ENCODE measurements at places on chromosomes 16 and 17. TPM values are rescaled to one million over a fixed set of nuclear protein-coding genes. Genes with fewer than 3 reads are reported as not detected.

DNA sequence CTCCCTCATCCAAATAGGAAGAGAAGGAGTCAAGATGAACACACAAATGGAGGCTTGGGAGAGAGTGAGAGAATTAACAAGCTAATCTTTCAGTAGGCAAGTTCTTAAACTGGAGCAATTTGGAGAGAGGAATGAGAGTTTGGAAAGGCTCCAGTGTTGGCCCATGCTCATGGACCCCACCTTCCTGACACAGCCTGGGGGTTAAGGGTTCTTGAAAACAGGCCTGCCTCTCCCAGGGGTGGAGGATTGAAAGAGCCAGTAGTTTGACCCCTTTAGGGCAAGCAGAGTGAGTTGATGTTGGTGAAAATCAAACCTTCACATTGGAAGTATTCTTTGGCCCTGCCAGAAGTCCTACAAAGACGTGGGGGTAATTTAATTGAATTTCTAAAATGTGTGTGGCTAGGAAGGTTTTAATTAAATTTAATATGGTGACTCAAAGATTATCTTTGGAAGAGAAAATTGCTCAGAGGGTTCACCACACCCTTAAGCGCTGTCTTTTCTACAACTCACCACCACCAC, 5.8 kb downstream of the HOXB3 start:
- no peak for DNase-seq

GRCh38 chr17:68334393-68334792, 43.1 kb downstream of the ARSG start:
- no peak for DNase-seq

- no peak for DNase-seq
Measured at GRCh38 chr16:56019274-56019673, 144.1 kb upstream of the CES5A start.

- DNase-seq: peak; percentile 85
Measured at GRCh38 chr17:45640141-45640850, 143.8 kb upstream of the CRHR1 start.

- peak; percentile 92 for DNase-seq
Measured at GRCh38 chr17:58059141-58059540, 24.1 kb upstream of the DYNLL2 start.

DNA sequence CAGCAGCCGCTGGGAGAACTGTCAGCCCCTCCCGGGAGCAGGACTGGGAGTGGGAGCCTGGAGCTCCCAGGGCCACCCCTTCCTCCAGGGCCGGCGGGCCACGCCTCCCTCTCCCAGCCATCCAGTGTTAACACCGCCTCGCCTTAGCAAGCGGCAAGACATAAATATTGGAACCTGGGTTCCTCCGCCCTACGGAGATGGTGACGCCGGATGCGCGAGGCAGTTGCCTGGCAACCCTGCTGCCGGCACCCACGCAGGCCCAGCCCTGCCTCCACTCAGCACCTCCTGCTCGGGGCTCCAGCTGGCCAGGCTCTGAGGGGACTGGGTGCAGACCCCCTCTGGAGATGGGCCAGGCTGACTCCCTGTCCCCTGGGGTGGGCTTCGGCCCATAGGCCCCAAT, 27.4 kb upstream of the CACNA1H start:
- peak; percentile 73 for DNase-seq

DNA sequence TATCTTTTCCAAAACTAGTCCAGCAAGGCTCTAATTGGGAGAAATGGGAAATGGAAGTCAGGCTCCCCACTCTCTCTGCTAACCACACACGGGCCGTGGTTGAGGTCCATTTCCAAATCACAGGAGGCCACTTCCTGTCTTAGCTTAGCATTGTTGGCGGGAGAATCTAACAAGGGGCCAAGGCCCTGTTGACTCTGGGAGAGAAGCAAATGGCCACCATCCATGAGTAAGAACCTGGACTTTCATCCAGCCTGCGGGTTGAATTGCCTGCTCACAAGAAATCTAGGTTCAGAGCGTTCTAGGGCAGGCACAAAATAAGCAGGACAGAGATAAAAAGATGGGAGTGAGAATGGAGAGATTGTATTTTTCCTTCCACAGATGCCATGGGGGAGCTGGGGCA, 5.7 kb downstream of the FAM20A start:
- DNase-seq: no peak

DNA sequence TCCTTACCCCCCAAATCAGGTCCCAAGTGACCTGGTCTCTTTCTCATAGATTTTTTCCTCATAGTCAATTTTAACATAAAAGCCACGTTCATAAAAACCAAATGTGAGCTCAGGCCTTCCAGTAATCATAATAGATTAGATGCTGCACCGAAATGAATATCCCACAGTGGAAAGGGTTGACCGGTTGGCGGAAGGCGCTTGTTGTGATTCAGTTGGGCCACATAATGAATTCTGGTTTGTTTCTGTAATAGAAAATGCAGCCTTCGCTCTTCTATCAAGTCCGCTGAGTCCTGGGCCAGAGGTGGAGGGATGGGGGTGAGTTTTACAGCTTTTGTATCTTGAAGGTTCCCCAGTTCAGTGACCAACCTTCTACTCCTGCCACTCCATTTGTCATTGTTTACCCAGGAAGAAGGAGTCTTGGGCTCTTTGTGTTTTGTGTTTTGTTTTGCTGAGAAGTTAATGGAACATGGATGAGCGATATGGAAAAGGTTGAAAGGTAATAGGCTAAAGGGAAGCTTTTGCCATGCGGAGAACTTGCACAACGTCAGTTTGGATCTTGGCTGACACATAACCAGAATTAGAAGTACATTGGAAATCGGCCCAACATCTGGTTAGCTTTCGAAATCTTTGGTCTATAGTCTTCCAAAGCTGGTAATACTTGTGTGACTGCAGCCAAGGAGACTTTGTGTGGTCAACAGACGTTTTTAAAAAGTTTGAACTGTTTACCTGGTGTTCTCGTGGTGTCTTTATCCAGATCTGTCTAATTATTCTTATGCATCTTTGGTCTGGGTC, 89.5 kb downstream of the CLEC16A start:
- peak; percentile 84 for DNase-seq

DNA sequence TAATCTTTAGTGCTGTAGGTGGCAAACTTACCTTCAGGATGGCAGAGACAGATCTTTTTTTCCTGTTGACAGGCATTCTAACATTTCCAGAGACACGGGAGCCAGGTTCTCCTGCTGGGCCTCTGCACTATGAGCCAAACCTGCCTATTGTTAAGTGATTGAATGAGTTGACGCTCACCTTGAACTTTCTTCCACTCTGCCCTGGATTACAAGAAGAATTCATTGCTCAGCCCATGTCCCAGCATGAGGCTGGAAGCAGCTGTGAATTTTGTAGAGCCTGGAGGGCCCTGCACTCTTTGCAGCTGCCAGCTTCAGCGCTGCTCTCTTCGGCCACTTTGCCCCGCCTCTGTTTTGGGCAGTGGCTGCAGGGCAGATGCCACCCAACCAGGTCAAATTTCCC, 9.4 kb upstream of the SLC7A5 start:
- peak; percentile 31 for DNase-seq

GRCh38 chr17:79618383-79619067, 7.7 kb upstream of the RBFOX3 start:
- peak; percentile 70 for DNase-seq

DNA sequence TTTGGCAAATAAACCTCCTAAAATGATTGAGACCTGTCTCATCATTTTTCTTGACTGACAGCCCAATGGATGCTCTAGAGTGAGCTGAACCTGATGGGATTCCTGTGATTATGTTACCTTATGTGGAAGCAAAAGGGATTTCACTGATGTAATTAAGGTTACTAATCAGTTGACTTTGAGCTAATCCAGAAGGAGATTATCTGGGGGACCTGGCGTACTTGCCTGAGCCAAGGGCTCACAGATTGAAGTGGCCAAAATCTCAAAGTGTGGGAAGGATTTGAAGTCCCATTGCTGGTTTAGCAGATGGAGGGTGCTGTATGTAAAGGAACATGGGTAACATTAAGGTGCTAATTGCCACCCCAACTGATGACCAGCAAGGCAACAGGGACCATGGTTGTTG, 214.0 kb downstream of the CPPED1 start:
- no peak for DNase-seq

DNA sequence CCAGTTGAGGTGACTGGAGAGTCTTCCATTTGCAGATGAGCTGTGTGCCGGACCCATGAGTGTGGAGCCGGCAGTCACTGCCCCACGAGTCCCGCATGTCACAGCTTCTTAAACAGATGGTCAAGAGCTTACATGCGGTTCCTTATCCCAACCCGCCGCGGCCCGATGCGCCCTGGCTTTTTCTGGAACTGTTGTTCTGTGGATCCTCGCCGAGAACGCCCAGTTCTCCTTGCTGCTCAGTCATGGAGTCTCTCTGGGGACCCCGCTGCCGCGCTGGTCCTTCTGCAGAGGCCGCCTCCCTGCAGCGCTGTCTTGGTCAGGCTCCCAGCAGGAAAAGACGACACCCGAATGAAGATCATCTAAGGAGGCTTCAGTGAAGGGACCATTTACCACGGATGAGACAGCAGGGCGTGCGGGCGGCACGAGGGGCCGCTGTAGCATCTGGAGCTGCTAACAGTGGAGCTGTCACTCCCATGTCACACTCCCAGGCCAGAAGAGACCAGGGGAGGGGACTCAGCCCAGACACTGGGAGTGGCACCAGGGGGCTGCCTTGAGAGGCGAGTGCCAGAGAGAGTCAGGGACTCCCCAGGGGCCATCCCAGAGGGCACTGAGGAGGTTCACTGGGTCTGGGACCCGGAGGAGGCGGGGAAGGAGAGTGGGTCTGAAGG, 10.8 kb upstream of the LGALS3BP start:
- no peak for DNase-seq

- no peak for DNase-seq
Measured at GRCh38 chr16:10992797-10993196, 48.4 kb downstream of the CLEC16A start.

DNA sequence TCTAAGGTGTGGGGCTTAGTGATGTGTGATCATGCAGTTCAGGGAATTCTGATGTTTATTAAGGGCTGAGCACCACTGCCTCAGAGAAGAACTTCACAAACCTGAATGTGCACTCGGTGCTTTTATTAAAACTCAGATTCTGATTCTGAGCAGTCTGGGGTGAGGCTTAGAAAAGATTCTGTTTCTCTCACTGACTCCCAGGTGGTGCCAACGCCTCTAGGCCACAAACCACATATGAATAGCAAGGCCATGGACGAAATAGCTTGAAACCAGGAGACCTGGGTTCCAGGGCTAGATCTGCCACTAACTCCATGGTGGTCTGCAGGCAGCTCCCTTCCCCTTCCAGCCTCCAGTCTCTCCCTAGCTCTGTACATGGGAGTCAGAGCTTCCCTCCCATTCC, 169.1 kb downstream of the HS3ST3B1 start:
- DNase-seq: peak; percentile 30

DNA sequence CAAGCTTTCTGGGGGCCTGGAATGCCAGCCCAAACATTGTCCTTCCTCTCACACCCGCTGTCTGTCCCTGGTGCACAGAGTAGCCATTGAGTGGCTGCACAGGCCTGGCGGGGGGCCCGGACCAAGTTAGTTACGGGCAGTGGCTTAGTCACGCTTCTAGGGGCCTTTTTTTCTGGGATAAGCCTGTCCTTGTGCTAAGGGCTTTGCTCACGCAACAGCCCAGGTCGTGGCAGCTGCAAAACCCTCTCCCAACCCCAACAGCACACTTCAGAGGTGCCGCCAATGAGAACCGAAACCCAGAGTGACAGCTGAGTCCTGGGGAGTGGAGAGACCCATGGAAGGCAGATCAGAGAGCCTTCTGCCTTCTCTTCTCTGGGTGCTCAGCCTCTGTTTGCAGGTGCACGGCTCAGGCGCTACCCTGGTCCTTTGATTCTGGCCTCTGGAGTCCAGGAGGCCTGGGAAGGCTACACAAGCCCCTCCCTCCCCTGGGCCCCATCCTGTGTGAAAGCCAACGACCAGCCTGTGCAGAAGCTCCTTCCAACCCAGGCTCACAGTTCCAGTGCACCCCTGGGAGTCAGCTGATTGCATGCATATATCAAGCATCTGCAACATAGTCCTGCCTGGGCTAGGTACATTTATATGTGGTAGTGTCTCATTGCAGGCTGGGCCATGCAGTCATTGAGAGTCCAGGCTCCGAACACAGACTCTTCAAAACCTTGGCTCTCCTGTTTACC, 9.1 kb downstream of the WSCD1 start:
- DNase-seq: peak; percentile 95

DNA sequence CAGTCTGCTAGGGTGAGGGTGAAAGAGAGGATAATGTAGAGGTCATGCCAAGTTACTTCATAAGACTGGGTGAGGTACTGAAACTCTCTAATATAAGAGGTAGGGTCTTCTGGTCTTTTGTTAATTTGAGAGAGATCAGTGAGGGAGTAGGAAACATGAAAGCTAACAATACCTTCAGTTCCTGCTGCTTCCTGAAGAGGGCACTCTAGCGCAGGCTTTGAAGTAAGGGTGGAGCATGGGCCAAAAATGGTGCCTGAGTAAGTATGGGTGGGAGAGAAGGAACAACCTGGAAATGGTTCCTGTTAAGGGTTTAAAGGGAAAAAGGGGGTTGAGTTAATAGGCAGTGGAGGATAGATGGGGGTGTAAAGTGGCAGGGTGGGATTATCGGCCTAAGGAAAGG, 2449.5 kb downstream of the TP53TG3F start:
- DNase-seq: no peak

DNA sequence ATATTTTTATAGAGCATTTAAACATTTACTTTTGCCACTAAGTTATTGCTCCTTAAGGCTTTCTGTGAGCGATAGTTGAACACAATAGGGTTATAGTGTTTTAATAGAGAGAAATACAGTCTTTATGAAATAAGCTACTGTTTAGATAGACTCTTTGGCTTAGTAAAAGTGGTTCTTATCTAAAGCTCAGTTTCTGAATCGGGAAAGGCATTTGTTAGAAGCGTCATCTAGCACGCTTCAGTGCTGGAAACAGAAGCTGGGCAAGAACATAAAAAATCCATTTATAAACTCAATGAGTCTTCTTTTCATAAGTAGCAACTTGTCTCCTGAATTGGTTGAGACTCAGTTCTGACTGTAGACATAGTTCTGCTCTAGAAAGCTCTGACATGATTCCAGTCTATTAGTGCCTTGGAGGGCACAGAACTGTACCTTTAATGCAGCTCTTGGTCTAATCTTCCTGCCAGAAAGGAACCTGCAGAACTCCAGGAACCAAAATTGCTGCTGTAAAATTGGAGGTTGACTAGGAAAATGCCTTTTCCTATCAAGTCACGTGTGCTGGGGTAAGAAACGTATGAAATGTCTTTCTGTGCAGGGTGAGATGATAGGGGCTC, 55.4 kb upstream of the DNAJA2 start:
- DNase-seq: no peak

DNA sequence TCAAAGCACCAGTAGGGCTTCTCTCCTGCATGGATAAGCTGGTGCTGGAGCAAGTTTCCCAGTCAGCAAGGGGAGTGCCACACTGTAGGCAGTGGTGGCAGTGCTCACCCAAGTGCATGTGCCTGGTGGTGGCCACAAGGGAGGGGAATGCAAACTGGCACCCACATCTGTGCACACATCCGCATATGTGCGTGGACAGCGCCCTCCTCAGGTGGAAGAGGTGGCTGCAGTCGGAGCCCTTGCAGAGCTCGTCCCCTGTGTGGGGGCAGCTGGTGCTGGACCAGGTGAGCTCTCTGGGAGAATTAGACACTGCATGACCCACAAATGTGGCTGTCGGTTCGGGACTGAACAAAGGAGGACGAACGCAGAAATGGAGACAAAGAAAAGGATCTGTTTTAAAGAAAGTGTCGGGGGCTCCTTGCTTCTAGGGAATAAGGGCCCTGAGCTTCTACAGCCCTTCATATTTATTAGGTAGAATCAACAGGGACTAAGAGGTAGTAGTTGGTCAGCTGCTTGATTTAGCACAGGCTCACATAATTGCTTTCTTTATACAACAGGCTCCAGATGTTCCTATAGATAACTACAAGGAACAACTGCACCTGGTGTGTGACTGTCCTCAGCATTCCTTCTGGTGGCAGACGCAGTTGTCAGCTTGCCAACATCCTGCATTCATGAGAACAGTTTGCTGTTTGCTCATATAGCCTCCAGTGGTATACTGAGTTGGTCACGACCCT, 5.3 kb upstream of the ZNF689 start:
- peak; percentile 22 for DNase-seq

PRAC2 gene
- not detected for total RNA-seq

CTF1 gene
- 2.1 TPM for total RNA-seq
